GM10248 (cell line): ENCODE measurements at places on chromosomes 6 and 20.
A peak's percentile ranks its signal among the peaks of the same experiment; 100 is the strongest.

GRCh38 chr20:59575653-59576052, 28.7 kb upstream of the PHACTR3 start:
- DNase-seq, result no peak

DNA sequence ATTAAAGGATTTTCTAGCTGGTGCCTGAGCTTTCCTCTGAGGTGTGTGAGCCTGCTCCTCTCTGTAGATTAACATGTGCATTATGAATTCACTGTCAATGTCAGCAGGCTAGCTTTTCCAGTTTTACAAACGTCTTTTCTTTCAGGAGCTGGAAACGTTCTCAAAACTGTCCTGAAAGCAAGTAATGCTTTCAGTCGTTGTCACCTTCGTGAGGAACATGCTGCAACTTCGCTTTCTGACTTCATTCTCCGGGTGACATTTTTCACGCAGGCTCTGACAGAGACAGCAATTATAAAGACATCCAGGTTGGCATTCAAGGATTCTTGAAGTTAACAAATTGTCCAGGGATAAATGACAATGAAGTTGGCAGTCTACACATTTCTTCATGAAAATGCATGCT, 671.5 kb downstream of the DHX35 start:
- DNase-seq, result no peak

DNA sequence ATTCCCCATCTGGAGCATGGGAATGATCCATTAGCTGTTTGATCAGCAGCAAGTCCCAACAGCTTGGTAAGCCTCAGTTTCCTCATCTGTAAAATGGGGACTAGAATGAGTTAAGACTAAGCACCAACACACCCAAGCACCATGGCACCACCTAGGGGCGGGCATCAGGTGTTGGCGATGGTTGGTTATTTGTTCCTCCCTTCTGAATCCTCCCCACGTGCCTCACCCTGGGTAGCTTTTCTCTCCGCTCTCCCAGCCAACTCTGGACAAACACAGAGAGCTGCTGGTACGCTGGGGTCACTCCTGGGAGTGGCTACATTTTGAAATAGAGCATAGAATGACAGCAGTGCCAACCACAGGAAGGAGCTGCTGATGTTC, 13.3 kb upstream of the ITPR3 start:
- peak; percentile 70 for DNase-seq

- DNase-seq, result no peak
These were observed 461.6 kb upstream of the ID4 start for GRCh38 chr6:19375613-19376012.

- no peak for DNase-seq
These were observed 177.6 kb downstream of the MAFB start for GRCh38 chr20:40511478-40511877.

DNA sequence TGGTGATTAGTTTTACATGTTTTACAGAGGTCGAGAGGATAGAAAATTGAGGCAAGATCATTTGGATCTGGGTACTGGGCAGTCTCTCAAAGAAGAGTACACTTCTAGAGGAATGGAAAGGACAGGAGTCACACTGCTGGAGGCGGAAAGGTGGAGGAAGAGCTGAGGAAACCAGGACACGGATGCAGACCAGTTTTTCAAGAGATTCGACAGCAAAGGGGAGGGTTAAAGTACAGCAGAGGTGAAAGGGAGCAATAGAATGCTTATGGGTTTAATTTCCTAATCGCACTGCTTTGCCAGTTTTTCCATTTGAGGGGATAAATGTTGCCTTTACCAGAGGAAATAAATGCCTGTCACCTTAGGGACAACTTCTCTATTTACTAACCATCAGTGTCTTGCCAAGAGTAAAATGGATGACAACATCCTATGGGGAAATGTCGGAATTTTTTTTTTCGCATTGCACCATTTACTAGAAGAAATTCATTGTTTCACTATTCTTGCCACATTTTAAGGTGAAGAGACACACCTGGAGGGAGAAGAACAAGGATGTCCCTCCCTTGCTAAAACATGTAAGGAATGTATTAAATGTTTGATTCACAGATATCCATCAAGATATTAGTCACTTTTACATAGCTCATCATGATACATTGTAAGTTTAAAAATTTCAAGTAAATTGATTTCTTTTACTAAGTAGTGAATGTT, 226.6 kb downstream of the COL12A1 start:
- no peak for DNase-seq

DNA sequence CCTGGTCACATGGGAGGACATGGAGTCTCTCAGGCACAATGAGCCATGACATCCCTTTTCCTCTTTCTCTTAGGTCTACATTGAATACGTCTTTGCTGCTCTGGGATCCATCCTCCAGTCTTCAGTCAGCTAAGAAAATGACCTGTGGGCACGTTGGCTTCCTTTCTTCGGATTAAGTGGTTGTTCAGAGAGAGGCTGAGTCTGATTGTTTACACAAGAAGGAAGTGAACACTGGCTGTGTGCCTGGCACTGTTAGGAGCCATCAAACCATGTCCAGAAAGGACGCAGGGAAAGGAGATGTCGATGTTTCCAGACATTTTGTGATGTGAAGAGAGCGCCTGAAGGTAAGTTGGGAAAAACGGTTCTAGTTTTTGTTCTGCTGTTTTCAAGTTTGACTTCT, 309.9 kb upstream of the CDYL start:
- no peak for DNase-seq

GRCh38 chr6:120451508-120451907, 882.8 kb downstream of the TBC1D32 start:
- no peak for DNase-seq

DNA sequence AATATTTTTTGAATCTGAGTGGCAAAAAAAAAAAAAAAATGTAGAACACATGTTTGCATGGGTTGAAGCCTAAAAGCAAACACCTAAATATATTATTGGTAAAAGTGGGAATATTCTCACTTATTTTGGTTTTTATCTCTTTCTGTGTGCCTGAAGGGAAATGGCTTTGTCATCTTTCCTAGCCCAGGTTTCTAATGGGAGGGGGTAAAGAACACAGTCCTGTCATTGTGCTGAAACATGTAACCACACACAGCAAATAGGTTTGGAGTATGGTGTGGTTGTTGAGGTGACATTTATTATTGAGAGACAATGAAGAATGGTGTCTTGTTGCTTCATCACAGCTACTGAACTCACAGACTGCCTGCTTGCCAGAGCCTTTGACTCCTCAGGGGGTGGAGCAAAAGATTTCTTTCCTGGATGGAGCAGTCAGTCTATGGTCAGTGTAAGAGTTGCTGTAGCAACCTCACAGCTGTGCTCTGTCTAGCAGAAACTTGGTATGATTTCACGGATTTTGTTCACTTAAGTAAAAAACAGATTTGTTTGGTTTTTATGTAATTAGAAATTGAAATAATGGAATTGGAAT, 70.2 kb downstream of the CEP57L1 start:
- DNase-seq, result no peak

DNA sequence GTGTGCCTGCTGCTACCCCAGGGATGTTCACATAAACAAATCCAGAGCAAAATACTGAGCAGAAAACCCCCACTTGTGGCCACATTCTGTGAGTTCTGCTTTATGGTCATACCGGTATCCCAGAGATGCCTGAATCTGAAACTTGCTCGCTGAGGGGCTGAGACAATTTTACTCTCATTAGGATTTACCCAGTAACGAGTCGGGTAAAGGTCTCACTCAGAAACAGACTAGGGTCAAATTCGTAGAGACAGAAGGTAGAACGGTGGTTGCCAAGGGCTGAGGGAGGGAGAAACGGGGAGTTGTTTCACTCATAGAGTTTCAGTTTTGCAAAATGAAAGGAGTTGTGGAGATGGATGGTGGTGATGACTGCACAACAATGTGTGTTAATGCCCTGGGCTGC, 45.4 kb upstream of the NKX2-2 start:
- DNase-seq, result peak; percentile 48
